Inflammatory macrophage treated with lipopolysaccharide for 4 hours (primary cell): ENCODE measurements at places on chromosomes 6 and 20.

GRCh38 chr6:34642427-34642826 is 54.1 kb downstream of the ILRUN start:
- no peak for DNase-seq

GRCh38 chr6:72551470-72551869 is 70.4 kb upstream of the KCNQ5 start:
- DNase-seq, result no peak

GRCh38 chr6:137775720-137776119 is 91.3 kb upstream of the TNFAIP3 start:
- DNase-seq, result no peak

DNA sequence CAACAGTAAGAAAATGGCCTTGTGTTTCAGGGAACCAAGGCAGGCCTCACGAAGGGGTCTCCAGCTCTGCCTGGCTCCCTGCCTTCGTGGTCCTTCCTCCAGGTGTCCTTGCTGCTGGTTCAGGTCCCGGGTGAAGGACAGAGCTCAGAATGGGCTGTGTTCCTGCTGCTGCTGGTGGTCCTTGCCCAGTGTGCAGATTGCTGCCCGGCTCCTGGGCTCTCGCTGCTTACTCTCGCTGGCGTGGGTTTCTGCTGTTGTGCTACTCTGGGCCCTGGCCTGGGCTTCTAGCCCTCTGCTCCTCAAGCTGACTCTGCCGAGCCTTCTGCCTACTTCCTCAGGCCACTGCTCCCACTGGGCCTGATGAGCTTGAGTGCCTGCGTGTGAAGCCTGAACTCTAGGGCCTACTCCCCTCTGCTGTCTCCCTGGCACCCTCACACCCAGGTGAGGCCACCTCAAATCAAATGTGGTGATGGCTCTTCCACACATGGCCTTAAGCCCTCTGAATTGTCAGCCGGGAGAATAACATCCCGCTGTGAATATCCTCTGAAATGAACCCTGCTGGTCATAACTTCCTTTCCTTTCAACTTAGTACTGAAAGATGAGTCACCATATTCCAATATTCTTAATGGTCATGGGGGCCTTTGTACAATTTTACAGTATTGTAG is 171.6 kb downstream of the FOXC1 start:
- no peak for DNase-seq

DNA sequence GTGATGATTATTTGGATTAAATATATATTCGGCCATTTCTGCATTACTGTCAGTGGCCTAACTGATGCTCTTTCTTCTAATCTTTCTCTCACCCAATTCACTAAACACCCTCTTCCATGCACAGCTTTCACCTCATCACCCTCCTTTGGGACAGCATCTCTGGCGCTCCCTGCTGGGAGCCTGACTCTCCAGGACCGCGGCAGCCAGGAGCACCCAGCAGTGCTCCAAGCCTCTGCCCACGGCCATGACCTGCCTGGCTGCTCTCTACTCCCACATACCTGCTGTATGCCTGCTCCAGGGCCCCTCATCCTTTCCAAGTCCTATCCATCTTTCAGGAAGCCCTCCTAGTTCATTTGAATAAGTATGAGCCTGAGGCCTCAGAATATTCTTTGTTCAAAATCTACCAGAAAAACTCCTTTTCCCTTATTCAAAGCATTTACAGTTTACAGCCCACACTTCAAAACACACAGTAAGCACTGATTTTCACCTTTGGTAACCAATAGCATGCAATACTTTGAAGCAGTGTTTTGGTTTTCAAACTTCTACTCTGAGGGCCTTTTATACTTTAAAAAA is 15.2 kb downstream of the CTCFL start:
- peak; percentile 32 for DNase-seq

DNA sequence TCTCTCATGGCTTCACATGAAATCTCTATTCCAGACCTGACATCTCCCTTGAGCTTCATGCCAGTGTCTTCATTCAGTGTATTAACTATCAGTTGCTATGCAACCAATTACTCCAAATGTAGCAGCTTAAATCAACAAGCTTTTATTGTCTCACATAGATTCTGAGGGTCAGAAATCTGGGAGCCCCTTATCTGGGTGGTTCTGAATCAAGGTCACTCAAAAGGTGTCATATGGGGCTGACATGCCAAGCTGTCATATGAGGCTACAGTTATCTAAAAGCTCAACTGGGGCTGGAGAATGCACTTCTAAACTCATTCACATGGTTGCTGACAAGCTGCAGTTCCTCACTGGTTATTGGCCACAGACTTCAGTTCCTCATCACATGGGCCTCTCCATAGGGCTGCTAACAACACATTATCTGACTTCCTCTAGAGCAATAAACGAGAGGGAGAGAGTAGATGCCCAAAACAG is 7.3 kb upstream of the CGA start:
- peak; percentile 12 for DNase-seq

GRCh38 chr6:123888771-123889513 is 85.3 kb downstream of the NKAIN2 start:
- DNase-seq, result no peak

DNA sequence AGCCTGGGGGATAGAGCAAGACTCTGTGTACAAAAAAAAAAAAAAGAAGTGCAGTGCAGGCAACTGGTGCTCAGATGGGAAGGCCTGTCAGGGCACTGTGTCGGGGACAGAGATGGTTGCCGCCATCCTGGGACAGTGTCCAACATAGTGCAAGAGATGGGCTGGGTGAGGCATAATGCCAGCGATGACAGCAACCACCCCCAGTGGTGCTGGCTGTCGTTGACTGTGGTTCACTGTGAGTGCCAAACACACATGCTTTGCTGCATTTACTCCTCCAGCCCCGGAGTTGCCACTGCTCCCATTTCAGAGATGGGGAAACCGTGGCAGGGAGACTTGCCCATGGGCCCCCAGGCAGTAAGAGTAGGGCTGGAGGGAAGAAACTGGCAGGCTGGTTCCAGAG is 5.2 kb upstream of the C20orf203 start:
- DNase-seq, result no peak

DNA sequence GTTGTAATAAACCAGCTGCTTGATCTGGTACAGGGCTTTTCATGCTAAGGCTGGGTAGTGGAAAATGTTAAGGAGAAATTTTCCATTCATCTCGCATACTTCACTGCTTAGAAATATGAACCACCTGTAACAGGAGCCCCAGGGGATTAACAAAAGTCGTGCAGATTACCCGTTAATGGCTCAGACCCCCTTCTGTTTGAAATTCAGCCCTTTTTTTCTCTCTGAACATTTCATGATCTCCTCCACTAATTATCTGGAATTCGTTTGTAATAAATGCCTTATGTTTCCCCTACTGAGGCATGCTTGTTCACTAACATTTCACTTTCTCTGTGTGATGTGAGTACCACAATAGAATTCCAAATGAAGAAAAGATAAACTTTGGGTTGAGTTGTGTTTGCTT is 336.4 kb upstream of the HSF2 start:
- no peak for DNase-seq

- DNase-seq, result no peak
Observed at GRCh38 chr6:69061066-69061465, 426.0 kb downstream of the ADGRB3 start.

DNA sequence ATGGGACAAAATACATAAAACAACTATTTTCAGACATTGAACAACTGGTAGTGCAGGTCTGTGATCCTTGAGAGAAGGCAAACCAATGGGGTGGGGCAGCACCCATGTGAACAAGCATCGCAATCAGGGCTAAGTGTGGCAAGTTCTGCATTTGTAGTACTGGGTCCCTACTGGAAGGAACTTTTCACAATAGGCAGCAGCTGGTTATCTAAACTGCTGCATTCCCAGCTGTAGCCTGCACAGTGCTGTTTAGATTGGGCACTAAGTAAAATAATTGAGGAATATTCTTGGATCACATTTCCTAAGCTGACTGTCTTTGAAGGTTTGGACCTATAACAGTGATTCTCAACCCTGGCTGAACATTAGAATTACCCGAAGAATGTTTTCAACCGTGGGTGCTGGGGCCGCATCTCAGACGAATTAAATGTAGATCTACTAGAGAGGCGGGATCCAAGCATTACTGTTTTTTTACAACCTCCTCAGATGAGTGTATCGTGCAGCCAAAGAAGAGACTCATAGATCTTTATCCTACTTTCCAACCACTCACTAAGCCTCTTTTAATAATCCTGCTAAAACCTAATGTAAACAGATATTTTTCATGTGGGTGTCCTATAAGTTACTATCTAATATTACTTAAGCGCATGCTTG is 12.4 kb upstream of the MAP3K4 start:
- peak; percentile 62 for DNase-seq

DNA sequence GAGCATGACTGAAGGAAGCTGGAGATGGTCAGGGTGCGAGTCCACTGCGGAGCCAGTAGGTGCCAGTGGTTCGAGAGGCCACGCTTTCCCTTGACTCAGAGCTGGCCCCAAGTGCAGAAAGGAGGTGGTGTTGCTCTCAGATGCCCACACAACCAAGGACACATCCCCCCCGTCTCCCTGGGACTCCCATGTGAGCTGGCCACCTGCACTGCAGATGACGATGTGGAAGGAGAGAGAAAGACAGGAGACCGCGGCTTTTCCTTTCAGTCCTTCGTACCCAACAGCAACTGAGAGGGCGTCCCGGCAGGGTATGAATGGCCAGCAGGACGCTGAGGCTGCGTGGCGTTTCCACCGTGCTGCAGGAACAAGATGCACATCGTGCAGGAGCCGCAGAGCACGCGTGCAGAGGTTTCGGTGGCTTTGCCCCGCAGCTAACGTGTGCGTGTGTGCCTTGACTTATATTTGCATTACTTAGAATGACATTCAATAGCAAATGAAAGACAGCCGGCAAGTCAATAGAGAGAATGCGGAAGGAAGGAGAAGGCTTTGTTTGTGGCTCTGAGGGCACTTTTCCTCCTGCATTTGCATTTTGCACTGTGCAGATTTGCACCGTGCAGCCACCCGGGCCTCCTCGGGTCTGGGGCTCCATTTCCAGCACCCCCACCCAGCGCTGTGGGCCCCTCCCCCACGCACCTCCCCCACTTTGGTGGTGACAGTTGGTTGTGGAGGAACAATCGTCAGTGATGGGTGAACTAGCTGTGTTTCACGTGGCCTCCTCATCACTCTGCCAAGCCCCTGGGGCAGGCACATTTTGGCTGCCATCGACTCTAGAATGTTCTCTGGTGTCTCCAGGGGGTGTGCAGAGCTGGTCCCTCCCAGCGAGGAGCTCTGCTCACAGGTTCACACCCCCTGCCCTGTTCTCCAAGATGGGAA is 26.4 kb upstream of the BHLHE23 start:
- no peak for DNase-seq

DNA sequence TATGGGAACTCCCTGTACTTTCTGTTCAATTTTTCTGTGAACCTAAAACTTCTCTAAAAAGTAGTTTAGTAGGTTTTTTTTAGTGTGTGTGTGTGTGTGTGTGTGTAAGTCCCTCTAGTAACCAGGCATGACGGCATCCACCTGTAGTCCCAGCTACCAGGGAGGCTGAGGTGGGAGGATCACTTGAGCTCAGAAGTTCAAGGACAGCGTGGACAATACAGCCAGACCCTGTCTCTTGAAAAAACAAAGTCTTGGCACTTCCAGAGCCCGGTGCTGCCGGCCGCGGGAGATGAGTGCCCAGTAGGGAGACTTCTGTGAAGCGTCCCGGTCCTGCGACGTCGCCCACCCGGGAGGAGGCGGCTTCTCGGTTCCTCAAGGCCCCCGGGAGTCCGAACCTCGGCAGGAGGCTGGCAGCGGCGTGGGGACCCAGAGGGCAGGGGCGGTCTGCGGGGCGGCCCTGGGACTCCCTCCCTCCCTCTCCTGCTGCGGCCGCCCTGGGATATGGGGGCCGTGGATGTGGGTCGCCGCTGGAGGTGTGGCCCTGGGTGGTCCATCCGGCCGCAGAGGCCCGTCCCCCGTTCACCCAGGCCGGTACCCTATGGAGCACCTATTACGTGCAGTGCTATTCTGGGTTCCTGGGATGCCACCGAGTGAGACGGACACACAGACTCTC is 78.0 kb upstream of the SIRPG start:
- no peak for DNase-seq

- no peak for DNase-seq
Observed at GRCh38 chr6:44805238-44805846, 417.8 kb downstream of the CDC5L start.

DNA sequence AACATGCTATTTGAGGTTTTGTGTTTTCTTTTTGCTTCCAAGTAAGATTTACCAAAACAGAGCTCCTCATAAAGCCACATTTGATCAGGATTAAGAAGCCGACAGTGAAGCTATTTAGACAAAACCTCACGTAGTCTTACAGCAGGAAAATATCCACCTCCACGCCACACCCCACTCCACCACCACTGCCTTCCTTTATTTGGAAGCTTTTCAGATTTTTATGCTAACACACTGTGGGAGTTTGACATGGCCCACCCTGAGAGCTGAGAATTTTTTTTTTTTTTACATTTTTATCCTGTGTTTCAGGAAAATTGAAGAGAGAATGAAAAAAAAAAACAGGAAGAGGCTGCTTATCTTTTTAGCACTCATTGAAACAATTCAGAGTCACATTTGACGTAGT is 104.8 kb upstream of the MC3R start:
- DNase-seq, result no peak

DNA sequence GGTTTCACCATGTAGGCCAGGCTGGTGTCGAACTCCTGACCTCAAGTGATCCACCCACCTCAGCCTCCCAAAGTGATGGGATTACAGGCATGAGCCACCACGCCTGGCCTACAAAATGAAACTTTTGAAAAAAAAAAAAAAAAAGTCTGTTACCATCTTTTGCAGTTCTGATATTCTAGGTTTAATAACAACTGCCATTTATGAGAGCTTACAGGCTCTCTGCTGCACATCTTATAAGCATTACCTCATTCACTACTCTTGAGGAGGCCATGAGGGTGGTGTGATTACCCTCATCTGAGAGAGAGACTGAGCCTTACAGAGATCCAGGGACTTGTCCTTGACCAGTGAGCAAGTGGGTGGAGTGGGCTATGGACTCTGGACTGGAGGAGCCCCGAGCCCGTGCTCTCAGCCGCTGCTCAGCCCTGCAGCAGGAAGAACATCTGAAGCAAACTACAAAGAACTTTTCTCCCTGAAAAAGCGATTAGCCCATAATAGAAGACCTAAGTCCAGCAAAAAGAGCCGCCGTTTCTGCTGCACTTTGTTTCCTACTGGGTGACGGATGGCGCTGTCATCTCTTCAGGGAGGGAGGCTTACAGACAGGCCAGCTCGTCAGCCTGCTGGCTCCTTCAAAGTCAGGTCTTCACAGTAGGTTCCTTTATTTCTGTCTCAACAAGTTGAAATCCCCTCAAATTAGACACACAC is 119.8 kb upstream of the AKAP12 start:
- no peak for DNase-seq

- no peak for DNase-seq
Observed at GRCh38 chr6:159020011-159020410, 20.0 kb upstream of the RSPH3 start.

- DNase-seq, result no peak
Observed at GRCh38 chr6:43712579-43712978, 25.0 kb upstream of the MRPS18A start.

GRCh38 chr6:159836718-159837490 is 36.8 kb downstream of the PNLDC1 start:
- DNase-seq, result no peak
